ENCODE measurements at places on chromosomes 3 and 15.

DNA sequence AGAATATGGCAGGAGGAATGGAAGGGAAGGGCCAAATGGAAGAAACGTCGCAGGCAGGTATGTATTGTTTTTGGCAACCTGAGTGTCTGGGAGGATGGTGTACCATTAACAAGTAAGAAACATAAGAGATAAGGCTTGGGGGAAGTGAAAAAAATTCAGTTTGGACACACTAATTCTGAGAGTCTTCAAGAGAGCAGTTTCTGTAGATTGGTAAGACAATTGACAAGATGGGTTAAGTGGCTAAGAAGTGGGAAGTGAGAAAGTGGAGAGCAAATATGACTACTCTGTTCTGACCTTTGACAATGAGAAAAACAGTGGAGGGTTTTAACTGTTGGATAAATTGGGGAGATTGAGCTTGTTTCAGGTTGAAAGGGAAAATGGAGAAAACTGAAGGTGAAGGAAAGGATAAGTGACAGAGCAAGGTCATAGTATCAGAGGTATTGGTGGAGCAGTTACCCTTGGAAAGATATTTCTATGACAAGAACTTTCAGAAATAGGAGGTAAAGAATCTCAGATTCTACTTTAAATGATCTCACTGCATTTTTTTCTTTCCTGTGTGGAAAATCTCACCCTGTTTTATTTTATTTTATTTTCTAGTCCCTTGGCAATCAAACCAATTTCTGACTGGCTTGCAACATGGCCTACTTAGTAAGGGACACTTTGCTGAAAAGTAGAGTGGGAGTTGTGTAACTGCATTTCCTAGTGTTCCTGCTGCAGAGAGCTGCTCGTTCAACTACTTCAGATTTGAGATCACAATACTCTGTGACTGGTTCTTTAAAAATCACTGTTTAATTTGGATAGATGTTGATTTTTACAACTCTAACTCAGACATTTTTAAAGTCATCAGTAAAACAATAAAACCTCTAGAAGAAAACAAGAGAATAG lies 23.1 kb upstream of the GABPB1 start:
- DNase-seq = no peak

DNA sequence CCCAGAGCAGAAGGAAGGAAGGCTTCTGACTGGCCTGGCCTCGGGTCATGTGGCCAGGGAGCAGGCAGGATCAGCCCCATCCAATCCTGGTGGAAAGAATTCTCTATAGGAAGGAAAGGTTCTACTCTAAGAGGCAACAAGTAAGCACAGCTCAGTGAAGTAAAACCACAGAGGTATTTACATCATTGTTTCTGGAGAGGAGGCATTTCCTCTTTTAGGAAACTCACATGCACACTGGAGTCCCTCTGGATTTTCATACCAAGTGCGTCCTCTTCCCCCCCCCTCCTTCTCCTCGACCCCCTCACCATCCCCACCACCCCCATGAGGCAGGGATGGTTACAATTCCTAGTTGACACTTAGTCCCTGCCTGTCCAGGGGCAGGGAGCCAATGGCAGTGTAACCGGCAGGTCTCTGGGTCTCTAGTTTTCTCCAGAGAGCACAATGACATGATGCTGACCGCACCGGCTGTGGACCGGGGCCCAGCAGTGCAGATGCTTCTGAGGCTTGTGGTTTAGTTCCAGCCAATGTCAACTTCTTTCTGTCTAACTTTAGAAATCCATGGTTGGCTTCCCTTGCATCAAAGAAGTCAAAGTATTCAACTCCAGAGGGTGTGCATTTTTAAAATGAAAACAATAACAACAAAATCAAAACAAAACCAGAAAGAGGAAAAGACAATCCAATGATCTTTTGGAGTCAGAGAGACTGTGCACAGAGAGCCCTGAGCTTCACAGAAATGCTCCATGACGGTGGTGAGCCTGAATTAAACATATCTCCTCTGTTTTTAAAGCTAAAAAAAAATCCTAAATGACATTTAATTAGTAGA lies 230.3 kb upstream of the TLE3 start:
- DNase-seq = peak; percentile 52

DNA sequence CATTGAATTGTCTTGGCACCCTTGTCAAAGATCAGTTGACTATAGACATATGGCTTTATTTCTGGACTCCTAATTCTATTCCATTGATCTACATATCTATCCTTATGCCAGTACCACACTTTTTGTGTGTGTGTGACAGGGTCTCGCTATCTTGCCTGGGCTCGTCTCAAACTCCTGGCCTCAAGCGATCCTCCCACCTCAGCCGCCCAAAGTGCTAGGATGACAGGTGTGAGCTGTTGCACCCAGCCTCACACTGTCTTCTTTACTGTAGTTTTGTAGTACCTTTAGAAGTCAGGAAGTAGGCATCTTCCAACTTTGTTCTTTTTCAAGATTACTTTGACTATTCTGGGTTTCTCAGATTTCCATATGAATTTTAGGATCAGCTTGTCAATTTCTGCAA lies 24.3 kb downstream of the CDAN1 start:
- DNase-seq = no peak

- DNase-seq = no peak
These were observed 3.5 kb downstream of the NR2E3 start for GRCh38 chr15:71813723-71814470.

DNA sequence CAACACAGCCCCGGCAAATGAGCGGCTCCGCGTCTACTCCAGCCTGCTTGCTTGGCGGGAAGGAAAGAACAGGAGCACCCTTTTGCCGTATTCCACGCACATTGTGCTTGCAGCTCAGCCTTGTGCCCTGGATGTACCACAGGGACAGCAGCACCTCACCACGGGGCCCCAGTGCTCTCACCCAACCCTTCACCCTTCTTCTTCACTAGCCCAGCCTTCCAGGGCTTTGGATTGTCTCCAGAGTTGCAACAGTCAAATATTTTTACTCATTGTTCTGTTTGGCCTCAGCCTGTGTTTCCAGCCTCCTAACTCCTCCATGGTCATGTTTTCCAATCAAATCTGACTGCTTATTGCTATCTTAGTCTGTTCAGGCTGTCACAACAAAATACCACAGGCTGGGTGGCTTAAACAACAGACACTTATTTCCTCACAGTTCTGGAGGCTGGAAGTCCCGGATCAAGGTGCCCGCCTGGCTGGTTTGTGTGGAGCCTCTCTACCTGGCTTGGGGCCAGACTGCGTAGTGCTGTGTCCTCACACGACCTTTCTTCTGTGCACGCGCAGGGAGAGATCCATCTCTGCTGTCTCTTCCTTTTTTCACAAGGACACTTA lies 79.2 kb upstream of the ABHD17C start:
- DNase-seq = no peak

DNA sequence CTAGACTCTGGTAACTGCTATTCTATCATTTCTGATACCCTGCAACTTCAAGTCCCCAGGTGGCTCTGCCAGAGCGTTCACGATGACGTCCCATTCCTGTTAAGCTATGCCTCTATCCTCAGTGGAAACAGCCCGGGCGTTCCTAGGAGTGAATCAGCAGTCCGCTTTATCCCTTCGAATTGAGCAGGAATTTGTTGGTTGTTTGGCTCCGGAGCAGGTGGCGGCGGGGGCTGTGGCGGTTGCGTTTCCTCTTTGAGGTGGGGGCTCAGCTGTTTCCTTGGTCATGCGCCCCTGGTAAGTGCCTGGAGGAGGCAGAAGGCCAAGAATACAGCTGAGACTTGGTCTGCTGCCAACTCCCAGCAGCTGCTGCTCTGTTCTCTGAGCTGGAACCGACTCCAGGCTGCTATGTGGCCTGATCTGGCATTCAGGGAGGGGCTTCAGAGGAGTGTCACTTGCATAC lies 25.2 kb downstream of the ARPP21 start:
- peak; percentile 88 for DNase-seq

DNA sequence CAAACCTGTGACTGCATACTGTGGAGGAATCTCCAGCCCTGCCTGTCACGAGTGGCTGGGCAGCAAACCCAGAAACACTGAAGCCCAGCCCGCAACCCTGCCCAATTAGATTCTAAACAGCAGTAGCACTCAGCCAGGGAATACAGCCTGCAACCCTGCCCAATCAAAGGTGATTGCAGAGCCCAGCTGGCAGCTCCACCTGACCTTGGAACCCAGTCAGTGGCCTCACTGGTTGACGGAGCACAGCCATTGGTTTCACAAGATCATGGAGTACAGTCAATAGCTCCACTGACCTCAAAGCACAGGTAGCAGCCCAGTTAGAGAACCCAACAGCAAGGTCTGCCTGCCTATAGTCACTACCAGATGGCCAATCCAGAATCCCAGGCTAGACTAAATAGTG lies 35.2 kb upstream of the MYLK start:
- no peak for DNase-seq

GRCh38 chr3:1139071-1139470 lies 46.2 kb downstream of the CNTN6 start:
- DNase-seq = no peak

DNA sequence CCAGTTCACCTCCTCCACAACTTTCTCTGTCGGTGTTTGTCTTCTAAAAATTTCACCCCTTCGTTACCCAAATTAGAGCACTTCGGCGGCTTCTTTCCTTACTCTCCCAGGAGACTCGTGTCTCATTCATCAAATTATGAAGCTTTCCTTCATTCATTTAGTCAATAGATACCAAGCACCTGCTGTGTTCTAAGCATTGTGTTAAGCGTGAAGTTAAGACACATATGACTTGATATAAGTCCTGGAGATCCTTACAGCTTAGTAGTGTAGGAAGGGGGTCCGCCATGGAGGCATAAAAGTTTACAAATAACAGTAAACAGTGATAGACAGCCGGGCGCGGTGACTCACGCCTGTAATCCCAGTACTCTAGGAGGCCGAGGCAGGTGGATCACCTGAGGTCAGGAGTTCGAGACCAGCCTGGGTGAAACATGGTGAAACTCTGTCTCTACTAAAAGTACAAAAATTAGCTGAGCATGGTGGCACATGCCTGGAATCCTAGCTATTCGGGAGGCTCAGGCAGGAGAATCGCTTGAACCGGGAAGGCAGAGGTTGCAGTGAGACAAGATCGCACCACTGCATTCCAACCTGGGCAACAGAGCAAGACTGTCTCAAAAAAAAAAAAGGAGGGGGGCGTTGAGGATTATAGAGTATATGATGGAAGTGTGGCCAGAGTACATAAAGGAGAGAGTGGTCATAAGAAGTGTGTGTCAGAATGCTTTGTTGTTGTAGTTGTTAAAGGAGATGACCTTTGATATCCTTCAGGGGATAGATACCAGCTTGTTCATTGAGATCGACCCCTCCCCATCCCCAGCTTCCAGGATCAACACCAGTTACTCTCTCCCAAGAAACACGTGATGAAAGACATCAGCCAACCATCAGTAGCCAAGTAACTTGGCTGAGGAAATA lies 744 bp upstream of the CCDC32 start:
- no peak for DNase-seq

DNA sequence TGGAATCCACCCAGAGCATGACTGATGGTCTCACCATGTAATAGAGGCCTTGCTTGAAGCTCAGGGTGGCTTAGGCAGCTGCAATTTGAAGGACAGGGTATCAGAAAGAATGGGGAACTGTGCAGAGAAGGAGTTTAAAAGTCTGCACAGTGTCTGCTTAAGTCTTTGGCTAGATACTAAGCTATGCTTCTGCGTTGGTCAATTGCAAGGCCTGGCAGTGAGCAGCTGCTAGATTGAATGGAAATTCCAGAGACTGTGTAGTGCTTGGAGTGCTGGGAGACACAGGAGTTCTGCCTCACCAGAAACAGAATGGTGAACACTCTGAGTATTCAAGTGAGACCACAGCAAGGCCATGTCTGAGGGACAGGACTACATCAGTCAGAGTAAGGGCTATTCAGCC lies 17.3 kb upstream of the ATP10A start:
- no peak for DNase-seq

DNA sequence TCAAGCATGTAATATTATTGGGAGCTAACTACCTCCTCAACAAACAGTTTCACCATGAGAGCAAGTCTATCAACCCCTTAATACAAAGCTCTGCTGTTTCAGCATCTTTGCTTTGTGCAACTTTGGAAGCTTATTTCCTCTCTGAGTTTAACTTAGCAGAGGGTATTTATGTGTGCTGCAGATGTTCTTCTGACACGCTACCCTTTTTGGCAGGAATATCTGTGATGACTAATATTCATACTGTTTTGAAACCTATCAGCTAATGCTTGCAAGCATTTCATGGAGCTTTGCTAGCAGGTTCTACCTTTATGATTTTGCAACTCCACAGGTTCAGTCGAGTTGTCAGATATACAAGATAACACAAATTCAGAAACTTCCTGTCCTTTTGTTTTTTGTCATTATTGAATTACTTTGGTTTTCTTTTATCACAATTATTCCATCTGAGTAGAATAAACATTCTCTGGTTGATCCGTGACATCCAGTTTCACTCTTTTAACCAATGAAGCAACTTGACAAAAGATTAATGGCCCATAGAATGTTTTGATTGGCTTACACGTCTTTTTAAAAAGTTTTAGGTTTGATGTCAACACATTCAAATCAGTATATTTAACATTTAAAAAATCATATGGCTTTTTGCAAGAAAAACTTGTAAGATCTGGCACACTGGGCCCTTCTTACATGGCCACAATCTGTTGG lies 1.7 kb upstream of the SLC9A9 start:
- DNase-seq = no peak

GRCh38 chr3:64067506-64068346 lies 44.4 kb upstream of the PSMD6 start:
- DNase-seq = no peak

- DNase-seq = no peak
These were observed 245.4 kb upstream of the CDIN1 start for GRCh38 chr15:36334059-36334458.

DNA sequence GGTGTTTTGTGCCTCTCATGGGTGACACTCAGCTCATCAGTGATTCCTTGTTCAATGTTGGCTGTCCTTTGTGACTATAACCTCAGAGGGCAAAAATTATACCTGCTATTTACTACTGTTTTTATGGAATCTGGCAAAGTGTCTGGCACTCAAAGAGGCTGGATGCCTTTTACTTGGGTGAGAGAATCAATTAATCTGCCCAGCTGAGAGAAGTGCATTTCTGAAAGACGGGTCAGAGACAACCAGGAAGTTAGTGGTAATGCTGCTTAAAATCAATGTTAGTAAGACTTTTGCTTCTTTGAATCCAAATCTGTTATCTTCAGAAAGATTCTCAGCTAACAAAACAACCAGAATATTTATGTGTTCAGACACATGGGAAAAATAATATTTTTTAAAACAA lies 436.2 kb upstream of the SUCLG2 start:
- DNase-seq = no peak

GRCh38 chr15:59327942-59328341 lies 44.7 kb downstream of the MYO1E start:
- DNase-seq = no peak

DNA sequence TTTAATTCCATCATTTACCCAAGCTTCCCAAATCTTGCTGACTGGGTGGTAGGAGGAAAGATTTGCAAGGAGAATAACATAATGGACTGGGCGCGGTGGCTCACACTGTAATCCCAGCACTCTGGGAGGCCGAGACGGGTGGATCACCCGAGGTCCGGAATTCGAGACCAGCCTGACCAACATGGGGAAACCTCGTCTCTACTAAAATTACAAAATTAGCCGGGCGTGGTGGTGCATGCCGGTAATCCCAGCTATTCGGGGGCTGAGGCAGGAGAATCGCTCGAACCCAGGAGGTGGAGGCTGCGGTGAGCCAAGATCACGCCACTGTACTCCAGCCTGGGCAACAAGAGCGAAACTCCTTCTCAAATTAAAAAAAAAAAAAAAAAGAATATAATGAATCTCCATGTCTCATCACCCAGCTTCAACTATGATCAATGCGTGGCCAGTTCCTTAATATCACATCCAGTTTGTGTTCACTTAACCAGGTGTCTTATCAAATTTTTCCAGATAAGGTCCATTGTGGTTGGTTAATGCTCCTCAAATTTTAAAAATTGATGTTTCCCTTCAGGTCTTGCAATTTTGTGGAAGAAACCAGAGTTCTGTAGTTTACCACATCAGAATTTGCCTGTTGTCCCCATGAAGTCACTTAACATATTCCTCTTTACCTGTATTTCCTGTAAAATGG lies 1.3 kb upstream of the ABCF3 start:
- no peak for DNase-seq

All from putamen (tissue), 1 donor.